M059J (cell line): ENCODE measurements at places on chromosomes 2 and 18.
A peak's percentile ranks its signal among the peaks of the same experiment; 100 is the strongest.

- peak; percentile 1 for DNase-seq
These were observed 162.4 kb downstream of the LRP1B start for GRCh38 chr2:141968433-141968832.

GRCh38 chr2:113284476-113284875 is 5.8 kb upstream of the PAX8 start:
- peak; percentile 21 for DNase-seq

GRCh38 chr2:106956879-106957278 is 70.9 kb upstream of the ST6GAL2 start:
- DNase-seq, result peak; percentile 46

- no peak for DNase-seq
These were observed 98.6 kb downstream of the SLC4A10 start for GRCh38 chr2:161722547-161723503.

DNA sequence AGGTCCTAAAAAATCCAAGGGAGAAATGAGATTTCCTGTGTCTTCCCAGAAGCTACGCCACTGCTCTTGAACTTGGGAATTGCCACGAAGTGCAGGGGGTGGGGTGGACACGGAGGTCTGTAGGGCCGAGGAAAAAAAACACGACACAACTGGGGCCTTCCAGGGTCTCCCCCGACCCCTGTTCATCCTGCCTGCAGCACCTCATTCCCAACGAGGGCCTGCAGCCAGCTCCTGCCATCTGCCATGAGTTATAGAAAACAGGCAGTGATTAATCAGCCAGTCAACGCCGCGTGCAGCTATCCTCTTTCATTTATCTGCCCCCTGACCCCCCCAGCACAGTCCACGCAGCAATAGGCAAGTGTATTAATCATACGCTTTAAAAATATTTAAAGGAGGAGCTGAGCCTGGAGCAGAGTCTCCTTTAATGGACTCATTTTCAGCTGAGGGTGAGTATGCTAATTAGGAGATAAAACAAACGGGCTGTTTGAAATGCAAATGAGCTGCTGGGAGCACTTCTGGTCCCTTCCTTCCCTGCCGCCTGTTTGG is 209.9 kb downstream of the TFCP2L1 start:
- peak; percentile 94 for DNase-seq

GRCh38 chr2:128424406-128425171 is 105.9 kb upstream of the HS6ST1 start:
- no peak for DNase-seq

GRCh38 chr2:188588235-188588634 is 296.6 kb downstream of the GULP1 start:
- DNase-seq, result no peak

GRCh38 chr2:78592491-78592890 is 433.0 kb upstream of the REG3G start:
- DNase-seq, result no peak

DNA sequence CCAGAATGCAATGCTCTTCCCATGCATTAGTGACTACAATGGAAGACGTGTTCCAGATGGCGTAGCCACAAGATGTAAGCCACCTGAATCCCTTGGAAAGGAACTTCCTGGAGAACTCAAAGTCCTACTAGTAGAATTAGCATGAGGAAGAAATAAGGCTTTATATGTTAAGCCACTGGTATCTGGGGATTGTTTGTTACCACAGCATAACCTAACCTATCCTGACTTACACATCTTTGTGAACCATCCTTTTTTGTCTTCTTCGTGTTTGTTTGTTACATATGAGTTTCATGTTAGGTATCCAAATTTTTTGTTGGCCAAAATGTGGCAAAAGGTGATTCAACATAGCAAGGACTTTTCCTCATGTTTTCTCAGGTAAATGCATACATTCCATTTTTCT is 188.9 kb downstream of the C1D start:
- DNase-seq, result no peak

GRCh38 chr2:26438926-26439325 is 37.2 kb downstream of the DRC1 start:
- DNase-seq, result no peak

DNA sequence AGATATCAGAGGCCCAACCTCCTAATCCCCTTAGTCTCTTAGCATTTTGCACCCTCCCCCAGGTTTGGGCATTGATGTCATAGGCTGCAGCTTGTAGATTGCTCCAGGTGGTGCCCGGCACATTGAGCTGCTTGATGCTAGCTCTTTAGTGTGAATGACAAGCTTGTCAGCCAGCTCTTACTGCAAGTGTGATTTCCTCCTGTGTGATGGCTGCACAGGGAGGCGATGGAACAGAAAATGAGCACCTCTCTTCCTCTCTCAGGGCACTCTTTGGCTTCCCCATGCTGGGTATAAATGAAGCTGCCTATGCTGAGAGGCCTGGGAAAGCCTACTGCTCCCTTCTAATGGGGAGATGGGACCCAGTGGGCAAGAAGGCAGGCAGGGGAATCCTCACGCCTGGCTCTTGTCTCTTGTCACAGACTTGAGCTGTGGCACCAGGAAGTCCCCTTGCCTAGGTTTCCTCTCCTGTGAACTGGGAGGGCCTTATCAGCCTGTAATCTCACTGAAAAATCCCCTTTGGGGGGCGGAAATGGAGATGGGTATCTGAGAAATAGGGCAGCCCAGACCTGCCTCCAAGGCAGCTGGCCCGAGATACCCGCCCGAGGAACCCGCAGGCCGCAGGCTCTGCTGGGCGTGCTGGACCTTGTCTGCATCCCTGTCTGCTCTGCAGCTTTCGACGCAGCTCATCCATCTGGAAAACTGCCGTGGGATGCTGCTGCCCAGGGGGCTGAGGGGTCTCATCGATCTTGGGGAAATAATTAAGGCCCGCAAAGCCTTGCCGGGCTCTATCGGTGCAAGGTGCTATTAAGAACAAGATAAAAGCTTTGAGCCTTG is 163.5 kb upstream of the CXCR4 start:
- no peak for DNase-seq

- DNase-seq, result no peak
These were observed 50.2 kb downstream of the AGAP1 start for GRCh38 chr2:235543851-235544688.

DNA sequence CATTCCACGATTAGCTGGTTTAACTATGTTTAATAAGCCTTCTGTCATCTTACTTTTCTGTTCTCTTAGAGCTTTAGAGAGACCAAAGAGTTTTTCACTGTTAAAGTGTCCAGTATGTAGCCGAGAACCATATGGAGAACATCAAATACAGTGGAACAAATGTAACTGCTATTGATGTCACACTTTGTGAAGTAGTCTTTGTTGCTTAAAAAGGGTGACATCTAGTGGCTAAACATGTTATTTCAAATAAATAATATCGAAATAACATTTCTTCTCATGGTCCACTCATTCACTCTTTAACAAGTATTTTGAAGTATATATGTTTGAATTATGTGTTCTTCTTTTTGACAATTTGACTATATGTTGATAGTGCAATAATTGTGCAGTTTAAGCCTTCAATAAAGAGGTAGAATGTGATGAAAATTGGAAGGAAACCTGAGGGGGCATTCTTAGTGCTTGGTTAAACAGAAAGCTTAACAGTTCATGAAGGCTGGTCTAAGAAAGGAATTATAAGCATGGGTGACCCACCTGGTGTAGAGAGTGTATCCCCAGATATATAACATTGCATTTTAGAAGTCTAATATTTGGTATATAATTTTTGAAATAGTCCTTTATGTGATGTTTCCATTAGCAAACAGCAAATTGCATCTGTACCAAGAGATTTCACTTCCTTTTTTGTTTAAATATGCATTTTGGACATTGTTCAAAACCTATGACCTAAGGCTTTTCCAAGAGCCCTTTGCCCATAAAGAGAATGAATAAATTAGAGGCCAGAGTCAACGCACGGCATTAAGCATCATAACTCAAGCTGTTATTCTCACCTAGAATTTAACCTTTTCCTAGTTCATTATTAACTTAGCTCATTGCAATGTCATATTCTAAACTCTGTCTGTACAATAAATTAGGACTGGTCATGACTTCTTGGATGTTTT is 112.1 kb downstream of the KYNU start:
- DNase-seq, result peak; percentile 23

GRCh38 chr2:5315041-5315440 is 377.1 kb upstream of the SOX11 start:
- DNase-seq, result no peak

- no peak for DNase-seq
These were observed 150.0 kb downstream of the LPIN1 start for GRCh38 chr2:11896386-11896785.

DNA sequence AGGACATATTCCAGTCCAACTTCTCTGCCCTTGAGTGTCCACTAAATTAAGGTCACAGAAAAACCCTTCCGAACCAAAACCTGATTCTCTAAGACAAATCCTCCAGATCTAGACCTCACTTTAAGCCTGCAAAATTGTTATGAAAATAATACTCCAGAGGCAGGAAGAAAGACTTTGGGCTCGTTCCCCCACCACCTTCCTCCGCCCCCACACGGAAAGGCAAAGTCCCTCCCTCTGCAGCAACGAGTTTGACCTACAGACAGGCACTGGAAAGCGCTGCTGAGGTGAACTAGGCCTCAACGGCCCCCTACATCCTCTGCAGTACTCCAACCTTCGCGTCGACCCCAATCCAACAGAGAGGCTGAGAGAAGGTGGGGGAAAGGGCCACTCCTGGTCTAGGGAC is 808 bp downstream of the ATP5MC3 start:
- DNase-seq, result peak; percentile 37

DNA sequence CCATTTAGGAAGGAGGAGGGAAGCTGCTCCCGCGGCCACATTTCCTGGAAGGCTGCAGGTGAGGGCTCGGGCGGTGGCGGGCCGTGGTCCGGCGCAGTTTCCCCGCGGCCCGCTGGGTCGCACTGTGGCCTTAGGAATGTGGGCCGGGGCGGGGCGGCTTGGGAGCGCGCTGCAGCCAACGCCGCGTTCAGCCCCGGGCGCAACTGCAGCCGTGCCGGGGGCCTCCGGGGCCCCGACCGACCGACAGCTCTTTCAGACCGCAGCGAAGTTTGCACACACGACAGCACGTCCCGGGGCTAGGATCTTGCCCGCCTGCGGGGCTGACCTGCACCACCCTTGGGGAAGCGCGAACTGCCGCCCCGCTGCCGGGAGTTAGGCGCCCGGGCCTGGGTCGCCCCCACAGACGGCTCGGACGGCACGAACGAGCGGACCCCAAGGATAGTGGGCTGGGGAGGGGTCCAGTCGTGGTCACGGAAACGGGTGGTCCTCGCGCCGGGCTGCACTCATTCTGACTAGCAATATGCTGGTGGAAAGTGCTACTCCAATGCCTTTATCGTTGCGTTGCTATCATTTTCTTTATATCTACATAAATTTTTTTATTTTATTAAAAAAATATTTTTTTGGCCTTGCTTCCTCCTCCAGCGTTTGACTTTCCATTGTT is 69.9 kb upstream of the DLX2 start:
- peak; percentile 68 for DNase-seq

DNA sequence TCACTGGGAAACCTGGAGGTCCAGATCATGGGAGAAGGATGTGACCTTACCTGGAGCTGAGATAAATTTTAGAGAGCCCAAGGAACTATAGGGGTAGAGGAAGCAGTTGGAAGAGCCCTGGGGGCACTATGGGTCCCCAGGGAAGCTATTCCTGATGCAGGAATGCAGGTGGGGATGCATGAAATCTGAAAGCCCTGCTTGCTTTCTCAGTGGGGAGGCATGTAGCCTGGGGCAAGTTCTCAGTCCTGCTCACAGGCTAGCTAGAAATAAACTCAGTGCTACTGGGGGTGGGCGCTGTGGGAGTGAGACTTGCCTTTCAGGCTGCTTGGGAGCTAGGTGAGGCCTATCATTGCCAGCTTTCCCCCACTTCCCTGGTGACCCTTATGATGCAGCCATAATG is 499.7 kb downstream of the PTH2R start:
- DNase-seq, result no peak

GRCh38 chr2:111024496-111024895 is 96.2 kb upstream of the BCL2L11 start:
- DNase-seq, result no peak

GRCh38 chr18:22283397-22283796 is 114.0 kb downstream of the GATA6 start:
- peak; percentile 72 for DNase-seq

DNA sequence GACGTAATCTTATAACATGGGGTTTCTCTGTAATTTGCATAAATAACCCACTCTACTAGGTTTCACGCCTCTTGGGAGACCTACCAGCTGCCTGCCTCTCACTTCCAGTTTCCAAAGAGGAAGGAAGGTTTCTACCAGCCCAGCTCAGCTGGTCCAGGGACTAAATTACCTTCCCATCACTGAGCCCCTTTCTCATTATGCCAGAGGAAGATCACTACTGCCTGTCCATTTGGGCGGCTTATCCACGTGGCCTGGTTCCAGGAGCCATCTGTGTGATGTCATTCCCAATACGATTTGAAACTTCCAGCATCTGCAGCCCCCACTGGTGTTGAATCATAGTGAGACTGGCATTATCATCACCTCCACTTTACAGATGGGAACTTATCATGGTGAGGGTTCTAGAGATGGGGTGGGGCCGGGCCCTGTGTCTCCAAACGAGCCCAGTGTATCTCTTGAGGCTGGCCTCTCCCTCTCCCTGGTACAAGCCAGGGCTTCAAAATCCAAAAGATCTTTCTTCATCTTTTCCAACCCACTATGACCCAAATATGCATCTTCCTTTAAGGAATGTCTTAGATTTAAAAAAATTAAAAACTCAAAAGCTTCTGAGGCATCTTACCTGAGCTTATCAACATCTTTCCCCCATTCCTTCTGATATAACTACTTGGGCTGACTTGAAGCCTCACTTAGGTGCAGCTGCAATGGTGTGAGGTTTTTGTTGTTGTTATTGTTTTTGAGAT is 140.8 kb downstream of the DDX1 start:
- DNase-seq, result no peak

DNA sequence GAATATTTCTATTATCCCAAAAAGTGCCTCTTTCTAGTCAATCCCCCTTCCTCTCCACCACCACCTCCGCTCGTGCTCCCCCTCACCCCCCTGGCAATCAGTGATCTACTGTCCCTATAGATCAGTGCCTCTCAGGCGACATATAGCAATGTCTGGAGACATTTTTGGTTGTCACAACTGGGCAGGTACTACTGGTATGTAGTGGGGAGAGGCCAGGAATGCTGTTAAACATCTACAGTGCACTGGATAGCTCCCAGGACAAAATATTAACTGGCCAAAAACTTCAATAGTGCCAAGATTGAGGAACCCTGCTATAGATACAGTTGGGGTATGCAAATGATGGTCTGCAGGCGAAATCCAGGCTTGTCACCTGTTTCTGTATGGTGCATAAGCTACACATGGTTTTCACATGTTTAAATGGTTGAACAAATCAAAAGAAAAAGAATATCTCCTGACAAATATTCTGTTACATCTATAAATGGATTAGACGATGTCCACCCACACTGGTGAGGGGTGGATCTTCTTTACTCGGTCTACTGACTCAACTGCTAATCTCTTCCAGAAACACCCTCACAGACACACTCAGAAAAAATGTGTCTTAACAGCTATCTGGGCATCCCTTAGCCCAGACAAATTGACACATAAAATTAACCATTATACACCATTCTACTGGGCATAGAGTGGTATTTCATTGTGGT is 25.5 kb downstream of the DPYSL5 start:
- no peak for DNase-seq

- peak; percentile 60 for DNase-seq
These were observed 8.8 kb downstream of the GKN2 start for GRCh38 chr2:68943581-68944568.
